Esophagus muscularis mucosa (tissue), 4 donors: ENCODE measurements at places on chromosomes 6 and 20. TPM values are rescaled to one million over a fixed set of nuclear protein-coding genes. Genes with fewer than 3 reads are reported as not detected.

Gene NUP43
- 9.2 TPM for total RNA-seq

Gene FAM162B
- 14.7 TPM for total RNA-seq

Gene RAET1L
- total RNA-seq: not detected

GRCh38 chr20:51176876-51177275 lies 154.0 kb upstream of the KCNG1 start:
- no peak for DNase-seq

- no peak for DNase-seq
Observed at GRCh38 chr6:69343851-69344250, 453.0 kb downstream of the LMBRD1 start.

DNA sequence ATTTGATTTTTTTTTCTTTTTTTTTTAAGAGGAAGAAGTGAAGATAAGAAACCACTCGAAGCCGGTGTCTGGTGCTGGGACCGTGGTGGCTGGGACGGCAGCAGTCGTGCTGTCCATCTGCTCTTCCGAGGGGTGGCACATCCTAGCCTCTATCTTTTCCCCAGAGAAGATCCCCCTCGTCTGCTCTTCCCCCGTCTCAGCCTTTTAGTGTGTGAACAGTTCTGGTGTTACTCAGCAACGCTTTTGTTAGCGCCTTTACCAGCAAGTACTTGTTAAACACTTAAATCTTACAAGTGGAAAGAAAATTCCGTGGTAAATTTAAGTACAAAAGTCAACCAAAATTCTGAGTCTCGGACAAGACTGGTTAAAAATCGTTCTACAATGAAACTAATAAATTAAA lies 90.1 kb downstream of the RSPH3 start:
- no peak for DNase-seq
